ENCODE measurements at places on chromosomes 6 and 20.

DNA sequence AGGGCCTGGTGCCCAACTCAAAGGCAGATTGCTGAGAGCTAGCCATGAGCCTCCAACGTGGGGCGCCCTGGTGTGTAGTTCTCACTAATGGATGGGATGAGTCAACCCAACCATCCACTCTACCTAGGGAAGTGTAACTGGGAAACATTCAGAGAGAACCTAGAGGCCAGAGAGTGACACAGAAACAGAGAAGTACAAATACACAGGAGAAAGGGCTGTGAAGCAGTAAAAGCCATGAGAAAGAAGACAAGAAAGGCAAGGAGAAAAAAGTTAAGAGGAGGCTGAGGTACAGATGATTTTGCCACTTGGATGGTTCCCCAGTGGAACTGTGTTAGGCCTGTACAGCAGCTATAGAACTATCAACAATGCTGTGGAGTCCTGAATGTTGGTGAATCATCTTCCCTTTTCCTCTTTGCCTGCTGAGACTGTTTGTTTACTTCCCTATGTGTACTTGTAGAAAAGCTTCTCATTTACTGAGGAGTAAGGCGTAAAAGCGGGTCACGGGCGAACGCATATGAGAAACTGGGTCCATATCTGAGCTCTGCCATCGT lies 39.0 kb downstream of the MAN1A1 start:
- no peak for DNase-seq

GRCh38 chr6:54291738-54292137 lies 16.5 kb upstream of the TINAG start:
- no peak for DNase-seq

DNA sequence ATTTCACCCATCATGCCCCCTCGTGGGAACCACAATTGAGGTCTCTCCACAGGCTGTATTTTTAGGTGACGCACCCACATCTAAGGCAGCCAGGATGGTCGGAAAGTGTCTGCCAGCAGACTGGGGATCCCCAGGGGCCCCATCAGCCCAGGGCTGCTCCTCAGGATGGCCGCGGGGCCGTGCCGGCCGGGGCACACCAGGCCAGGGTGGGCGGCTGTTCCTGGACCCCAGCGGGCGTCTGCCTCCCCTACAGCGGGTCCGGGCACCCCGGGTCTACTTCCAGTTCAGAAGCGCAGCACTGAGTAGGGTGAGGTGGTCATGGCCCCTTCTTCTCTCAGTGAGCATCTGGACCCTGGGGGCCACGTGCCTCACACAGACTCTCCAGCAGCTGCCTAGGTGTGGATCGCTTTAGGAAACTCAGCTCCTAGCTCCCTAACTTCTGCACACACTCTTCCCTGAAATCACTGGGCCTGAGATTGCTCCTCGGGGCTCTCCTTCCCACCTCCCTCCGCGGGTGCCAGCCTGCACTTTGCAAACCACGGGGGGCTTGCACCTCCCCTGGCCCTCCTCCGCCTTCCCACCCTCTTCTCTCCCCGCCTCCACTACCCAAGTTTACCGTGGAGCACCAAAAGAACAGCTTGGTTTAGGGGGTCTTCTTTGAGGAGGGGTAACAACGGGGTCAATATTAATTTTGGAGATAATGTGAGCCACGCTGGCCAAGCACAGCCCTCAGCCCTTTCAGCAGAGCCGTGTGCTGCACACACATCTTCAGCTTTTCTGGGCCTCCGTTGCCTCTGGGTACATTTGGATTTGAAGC lies 14.2 kb upstream of the FOXC1 start:
- no peak for DNase-seq

DNA sequence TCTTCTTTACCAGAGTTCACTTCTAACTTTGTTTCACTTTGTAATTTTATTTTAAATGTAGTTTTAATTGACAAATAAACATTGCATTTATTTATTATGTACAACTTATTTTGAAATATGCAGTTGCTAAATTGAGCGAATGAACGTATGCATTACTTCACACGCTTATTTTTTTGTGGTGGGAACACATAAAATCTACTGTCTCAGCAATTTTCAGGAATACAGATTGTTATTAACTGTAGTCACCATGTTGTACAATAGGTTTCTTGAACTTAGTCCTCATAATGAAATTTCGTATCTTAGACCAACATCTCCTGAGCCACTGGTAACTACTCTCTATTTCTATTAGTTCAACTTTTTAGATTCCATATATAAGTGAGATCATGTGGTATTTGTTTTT lies 46.9 kb downstream of the NKAIN2 start:
- no peak for DNase-seq

- no peak for DNase-seq
Observed at GRCh38 chr6:155011809-155012291, 16.7 kb downstream of the TIAM2 start.

- DNase-seq: no peak
Observed at GRCh38 chr6:27889628-27890444, 22.4 kb downstream of the OR2B2 start.

DNA sequence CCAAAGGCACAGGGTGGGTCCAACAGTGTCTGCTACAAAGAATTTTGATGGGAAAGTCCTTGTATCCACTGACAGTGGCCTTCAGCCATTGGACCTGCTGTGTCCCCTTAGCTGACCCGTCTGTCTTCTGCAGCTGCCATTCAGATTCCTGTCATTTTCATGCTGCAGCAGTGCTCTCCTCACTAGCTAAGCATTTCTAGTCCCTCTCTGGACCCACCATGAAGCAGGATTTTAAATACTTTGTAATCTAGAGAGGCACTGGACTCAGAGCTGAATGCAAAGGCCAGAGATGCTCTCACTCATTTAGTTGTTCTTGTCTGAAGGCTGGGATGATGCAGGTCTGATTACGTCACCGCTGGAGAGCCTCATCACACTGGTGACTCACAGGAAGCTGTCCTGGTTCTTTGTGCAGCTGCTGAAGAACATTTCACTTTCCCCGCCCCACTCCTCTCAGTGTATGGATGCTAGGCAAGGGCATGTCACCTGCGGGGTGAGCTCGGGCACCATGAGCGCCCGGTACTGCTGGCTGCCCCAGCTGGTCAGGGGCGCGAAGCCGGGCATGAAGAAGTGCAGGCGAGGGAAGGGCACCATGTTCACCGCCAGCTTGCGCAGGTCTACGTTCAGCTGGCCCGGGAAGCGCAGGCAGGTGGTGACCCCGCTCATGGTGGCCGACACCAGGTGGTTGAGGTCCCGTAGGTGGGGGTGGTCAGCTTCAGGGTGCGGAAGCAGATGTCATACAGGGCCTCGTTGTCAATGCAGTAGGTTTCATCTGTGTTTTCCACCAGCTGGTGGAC lies 19.4 kb upstream of the TUBB2A start:
- DNase-seq: no peak

GRCh38 chr6:158206740-158207421 lies 38.7 kb downstream of the GTF2H5 start:
- no peak for DNase-seq

DNA sequence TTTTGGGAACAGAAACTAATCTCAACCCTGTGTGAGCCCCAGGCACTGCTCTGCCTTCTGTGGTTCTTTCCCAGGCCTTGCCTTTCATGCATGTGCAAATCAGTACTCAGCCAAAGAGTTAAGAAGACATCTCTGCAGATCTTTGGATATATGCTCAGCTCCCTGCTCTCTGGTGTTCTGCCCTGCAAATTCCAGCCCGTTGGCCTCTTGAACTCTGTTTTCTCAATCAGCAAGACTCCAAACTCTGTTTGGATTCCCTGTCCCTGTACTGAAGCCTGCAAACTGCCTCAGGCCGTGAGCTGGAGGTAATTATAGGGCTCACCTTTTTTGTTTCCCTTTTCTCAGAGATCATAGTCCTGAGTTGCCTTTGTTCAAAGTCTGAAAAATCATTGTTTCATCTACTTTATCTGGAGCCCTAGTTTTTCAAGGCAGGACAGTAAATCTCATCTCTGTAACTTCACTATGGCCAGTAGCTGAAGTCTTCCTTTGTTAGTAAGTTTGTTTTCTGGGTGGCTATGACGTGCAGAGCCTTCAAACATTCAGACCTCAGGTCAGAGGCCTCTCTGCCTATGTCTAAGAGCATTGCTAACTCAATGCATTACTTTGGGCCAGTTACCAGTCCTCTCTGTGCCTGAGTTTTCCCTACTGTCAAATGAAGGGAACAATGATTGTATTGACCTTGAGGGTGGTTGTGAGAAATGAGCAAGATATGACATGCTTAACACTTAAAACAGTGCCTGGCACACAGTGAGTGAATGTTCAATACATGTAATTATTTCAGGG lies 15.9 kb upstream of the MDFI start:
- no peak for DNase-seq

DNA sequence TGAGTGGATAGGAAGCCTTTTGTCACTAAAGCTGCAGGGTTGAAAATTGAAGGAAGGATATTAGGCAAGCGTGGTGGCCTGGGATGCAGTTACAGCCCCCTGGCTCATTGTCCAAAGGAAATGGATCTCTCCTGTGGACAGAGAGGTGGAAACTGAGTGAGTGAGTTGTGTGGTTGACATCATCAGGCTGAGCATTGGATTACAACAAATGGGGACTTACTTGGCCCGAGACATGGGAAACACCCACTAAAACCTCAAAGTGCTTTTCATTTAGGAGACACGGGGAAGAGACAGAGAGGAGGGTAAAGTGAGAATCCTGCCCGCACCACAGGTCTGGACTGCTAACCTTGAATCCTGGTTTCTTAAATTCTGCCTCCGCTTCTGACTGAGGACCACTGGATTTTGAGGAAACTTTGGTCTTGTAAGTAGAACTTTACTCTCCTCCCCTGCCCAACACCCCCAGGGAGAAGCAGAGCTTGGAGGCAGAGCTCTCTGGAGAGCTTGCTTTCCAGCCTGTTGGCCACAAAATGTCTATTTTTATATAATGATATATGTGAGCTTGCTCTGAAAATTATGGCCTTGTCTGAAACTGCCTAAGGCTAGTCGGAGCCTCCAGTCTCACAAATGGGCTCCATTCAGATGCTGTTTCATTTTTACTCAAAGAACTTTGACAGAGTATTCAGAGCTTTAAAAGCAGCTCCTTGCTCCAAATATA lies at the start of gene PKIG:
Gene PKIG, plus strand, starts transcription at position 269 of the 715 bp plus-strand sequence. CDS start 31,978 bp downstream, outside the sequence.
- DNase-seq: no peak

- DNase-seq: peak; percentile 24
Observed at GRCh38 chr6:2522521-2522920, 228.2 kb downstream of the MYLK4 start.

GRCh38 chr6:119447921-119448320 lies 98.4 kb upstream of the MAN1A1 start:
- no peak for DNase-seq

DNA sequence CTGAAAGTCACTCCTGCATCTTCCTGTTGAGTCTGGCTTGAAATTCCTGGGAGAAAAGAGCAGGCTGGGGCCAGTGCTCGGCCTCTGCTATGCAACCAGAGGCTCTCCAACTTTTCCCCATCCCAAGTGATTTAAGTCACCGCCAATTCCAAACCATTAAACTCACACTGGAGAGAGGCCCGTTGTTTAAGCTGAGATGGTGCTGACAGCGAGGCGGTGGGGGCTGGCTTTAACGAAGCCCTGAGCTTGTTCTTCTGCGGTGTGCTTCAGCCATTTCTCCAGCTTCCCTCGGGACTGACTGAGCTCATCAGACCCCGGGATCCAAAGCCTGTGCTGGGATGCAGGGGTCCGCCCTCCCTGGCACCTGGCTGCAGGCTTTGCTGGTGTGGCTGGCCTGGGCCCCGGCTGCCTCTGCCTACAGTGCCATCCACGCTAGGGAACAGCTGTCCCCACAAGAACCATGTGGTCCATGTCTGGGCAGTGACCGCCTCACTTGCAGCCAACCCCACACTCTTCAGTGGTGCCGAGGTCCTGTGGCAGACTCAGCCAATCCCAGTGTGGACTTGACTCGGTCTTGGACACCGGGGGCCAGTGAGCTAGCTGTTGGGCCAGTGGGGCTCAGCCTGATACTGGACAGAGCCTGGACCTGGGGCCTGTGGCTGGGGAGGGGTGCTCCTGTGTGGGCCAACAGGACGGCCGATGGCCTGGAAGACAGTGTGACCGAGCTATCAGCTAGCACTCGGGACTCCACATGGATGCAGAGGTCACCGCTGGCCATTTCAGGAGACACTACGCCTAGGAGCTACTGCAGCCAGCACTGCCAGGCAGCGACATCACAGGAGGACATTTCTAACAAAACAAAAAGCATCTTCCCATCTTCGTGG lies 21.2 kb downstream of the RAMACL start:
- no peak for DNase-seq

- DNase-seq: no peak
Observed at GRCh38 chr20:51412333-51412871, 130.1 kb downstream of the NFATC2 start.

DNA sequence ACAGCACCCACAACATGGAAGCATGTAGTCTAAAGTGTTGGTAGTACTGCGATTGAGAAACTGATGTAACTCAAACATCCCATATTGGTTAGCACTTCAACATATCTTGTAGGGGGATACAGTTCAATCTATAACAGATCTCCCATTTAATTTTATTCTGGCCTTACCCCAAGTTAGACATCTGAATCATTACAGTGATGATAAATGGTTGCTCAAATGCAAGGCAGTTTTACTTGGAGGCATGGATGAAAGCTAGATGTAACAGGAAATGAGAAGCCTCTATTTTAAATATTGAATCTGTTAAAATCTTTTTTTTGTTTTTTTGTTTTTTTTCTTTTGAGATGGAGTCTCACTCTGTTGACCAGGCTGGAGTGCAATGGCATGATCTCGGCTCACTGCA lies 44.2 kb upstream of the FAM50B start:
- DNase-seq: no peak
